ENCODE measurements at places on chromosomes 7 and 10. TPM values are rescaled to one million over a fixed set of nuclear protein-coding genes. Genes with fewer than 3 reads are reported as not detected.

Gene VWDE
- total RNA-seq: 1.5 TPM

Gene TCTN3
- 46.3 TPM for total RNA-seq

Gene MTERF1
- 14.6 TPM for total RNA-seq

Gene AGAP9
- total RNA-seq: 10.3 TPM

Gene PITX3
- not detected for total RNA-seq

Gene AGAP5
- 9.9 TPM for total RNA-seq

Gene OR9A2
- total RNA-seq: not detected

Gene ARMC3
- total RNA-seq: 5.5 TPM

Gene C10orf143
- total RNA-seq: 6.6 TPM

Gene EGR2
- total RNA-seq: 1.6 TPM

Gene CALCR
- total RNA-seq: 5.3 TPM

Gene RASA4B
- 22.5 TPM for total RNA-seq

Gene WAC
- 107 TPM for total RNA-seq

DNA sequence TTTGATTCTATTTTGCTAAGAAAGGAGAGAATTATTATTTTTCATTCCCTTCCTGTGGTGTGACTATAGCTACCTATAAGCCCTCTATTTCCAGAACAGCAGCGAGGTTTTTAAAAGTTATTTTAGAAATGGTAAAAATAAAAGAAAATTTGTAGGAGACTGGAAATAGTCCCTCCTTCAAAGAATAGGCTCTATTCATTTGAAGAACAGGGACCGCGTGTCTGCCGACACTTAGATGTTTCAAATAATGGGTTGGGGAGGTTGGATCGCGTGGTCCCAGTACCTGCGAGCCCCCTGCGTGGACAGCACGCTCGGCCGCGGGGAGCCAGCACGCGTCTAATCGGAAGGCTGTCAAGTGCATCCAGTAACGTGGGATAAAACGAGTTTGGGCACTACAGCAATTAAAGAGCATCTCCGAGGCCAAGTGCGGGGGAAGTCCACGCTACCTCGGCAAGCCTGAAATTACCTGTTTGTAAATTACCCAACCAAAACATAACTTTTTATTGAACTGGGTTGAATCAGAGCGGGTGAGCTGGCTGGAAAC is 1.0 kb downstream of the CACNA2D1 start:
- DNase-seq: peak; percentile 49

DNA sequence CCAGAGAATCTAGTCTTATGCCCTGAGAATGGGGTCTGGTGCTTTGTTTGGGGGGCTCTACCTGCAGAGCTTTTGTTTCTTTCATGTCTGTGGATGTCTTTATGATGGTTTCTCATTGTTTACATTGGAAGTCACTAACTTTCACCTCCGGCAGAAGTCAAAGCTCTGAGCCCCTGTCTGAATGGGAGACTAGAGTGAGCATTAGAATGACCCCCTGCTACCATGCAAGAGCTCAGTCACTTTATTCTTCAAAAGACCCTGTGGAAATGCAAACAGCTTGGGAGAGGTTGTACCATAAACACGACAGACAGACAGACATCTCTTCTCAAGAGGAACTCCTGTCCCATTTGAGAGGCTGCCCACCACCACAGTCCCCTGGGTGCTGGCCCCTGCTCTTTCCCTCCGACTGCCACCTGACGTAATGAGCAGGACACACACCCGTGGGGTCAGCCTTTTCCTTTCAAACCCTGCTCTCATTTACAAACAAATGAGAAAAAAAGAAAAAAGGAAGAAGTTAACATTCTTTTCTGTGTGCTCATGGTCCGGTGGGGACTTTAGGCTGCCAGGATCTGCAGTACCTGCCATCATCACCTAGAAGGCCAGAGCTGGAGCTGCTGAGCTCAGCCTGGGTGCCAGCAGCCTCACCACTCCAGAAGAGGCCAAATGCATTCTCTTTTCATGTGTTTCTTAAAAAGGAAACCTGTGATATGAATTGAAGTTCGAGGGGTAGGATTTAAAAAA is 91.6 kb downstream of the FZD1 start:
- no peak for DNase-seq

DNA sequence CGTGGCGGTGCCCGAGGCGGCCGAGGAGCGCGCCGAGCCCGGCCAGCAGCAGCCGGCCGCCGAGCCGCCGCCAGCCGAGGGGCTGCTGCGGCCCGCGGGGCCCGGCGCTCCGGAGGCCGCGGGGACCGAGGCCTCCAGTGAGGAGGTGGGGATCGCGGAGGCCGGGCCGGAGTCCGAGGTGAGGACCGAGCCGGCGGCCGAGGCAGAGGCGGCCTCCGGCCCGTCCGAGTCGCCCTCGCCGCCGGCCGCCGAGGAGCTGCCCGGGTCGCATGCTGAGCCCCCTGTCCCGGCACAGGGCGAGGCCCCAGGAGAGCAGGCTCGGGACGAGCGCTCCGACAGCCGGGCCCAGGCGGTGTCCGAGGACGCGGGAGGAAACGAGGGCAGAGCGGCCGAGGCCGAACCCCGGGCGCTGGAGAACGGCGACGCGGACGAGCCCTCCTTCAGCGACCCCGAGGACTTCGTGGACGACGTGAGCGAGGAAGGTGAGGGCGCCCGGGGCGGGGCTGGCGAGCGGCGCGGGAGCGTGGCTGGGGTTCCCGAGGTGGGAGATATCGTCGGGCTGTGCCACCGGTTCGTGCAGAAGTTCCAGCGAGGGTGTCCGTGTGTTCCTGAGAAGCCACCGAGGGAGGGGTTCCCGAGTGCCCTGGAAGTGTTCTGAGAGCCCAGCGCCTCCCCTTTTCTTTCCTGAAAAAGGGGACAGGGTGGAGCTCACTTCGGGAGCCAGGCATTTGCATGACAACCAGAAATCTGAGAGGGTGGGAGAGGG is 495 bp downstream of the EIF3B start:
- peak; percentile 23 for DNase-seq

DNA sequence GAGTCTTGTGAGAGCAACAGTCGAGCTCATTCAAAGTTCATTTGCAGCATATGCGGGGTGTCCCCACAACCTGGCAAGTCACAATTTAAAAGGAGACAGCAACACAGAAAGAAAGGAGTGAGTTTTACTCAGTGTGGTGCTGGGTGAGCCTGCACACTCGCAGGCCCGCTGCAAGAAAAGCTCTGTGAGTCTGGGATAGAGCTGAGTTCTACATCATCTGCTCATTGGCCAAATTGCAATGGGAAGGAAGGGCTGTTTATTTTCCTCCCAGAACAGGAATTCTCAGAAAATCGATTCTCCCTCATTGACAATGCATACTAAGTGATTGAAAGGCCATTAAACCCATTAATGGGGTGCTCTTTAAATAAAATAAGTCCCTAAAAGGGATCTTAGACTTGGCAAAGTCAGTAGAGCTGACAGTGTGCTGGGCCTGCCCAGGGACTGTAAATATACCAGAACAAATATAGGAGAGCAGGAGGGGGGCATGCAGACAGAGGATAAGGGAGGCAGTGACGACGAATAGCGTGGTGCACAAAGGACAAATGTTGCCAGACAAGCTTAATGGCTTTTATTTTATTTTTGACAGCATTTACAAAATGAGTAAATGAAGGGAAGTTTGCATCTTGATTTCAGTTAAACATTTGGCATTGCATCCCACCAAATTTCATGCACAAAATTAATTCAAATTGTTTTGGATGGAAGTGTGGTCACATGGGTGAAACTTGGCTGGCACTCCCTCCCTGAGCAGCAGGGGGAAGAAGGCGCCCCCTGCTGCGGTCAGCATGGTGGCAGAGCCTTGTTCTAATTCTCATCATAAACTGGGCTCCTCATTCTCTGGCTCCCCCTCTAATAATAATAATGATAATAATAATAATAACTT is 215.7 kb downstream of the SNX10 start:
- no peak for DNase-seq

DNA sequence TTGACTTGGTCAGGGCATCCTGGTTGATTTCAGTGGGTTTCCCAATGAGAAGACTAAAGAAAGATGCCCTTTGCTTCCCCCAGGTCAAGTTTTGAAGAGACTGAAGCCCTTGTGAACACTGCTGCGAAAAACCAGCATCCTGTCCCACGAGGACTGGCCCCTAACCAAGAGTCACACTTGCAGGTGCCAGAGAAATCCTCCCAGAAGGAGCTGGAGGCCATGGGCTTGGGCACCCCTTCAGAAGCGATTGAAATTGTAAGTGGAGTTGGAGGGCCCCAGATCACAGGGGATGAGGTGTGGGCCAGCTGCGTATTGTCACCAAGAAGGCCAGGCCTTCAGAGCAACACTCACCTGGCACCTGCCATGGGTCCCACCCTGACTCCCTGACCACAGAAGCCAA is 43.3 kb upstream of the BTBD16 start:
- no peak for DNase-seq

DNA sequence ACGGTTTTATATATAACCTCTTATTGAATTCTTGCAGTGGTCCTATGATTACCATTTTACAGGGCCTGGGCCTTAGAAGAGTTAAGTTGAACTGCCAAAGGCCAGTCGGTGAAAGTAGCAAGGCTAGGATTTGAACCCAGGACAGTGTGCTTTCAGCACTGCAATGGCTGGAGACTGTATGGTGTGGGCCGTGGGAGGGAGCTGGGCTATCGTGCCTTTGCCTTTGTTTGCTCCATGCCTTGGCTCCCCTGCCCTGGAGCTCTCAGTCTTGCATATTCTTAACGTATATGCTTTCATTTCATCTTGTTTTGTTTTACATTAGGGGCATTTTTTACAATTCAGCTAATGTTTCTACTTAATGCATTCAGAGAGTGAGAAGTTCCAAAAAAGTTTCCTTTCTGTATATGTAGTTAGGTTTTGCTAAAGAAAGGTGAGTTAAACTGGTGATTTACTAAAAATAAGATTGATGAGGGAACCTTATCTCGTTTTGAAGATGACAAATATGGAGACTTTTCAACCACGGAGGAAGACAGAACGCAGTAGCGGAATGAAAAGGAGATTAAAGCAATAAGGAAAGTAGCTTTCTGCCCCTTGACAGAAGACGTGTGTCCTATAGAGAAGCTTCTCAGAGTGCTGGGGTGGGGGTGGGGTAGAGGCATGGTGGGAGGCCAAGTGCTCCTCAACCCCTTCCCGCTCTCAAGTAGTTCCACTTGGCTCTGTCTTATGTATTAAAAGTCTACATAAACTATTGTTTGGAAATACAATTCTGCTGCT is 82.5 kb downstream of the RTKN2 start:
- no peak for DNase-seq

DNA sequence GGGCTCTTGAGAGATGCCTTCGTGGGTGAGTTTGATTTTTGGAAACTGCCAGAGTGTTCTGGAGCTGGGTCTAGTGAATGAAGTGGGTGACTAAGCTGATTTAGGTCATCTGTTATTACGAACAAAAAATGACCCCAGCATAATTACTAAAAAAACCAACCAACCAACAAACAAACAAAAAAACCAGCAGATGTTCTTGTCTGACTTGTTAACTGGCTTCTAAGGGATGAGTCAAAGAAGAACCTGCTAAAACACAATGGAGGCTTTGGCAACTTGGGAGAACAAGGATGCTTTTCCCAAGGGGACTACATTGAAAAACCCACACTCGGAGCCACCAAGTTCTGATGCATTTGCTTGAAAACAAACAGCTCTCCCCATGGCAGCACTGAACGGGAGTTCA is 11.5 kb downstream of the TACR2 start:
- no peak for DNase-seq

GRCh38 chr10:43944381-43945093 is 295.9 kb upstream of the ZNF32 start:
- DNase-seq: peak; percentile 85

GRCh38 chr10:75150656-75151055 is 39.2 kb downstream of the SAMD8 start:
- DNase-seq: no peak

GRCh38 chr10:60975716-60976115 is 31.7 kb upstream of the RHOBTB1 start:
- no peak for DNase-seq

- no peak for DNase-seq
Observed at GRCh38 chr7:108222236-108222892, 92.2 kb upstream of the LAMB4 start.

GRCh38 chr10:96333101-96333500 is 25.7 kb downstream of the OPALIN start:
- DNase-seq: no peak

DNA sequence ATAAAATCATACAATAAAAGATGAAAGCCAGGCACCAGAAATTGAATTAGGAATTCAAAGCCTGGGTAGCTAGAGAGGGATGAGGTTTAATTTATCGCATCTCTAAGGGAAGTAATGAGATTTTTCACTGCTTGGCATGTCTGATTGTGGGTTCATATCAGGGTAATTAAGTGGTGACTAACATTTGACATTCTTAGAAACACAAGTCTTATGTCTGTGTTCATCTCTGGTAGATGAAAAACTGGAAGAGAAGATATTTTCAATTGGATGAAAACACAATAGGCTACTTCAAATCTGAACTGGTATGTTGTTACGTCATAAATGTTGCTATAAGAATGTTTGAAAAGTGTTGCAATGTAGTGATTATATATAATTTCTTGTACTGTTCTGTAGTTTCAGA is 36.8 kb upstream of the ARMS2 start:
- DNase-seq: no peak

DNA sequence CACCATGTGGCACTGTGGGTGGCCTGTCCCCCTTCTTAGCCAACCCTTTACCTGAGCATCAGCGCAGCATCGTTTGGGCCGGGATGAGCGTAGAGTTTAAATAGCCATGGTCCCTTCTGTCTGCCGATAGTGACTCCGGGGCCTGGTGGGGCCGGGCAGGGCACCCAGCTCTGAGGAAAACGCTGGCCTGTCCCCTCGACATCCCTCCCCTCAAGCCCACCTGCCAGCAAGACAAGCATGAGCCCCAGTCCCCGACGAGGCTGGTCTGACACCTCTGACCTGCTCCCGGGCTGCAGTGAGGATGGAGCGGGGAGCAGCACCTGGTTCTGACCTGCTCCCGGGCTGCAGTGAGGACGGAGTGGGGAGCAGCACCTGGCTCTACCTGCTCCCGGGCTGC is 31.1 kb upstream of the CNPY1 start:
- no peak for DNase-seq

DNA sequence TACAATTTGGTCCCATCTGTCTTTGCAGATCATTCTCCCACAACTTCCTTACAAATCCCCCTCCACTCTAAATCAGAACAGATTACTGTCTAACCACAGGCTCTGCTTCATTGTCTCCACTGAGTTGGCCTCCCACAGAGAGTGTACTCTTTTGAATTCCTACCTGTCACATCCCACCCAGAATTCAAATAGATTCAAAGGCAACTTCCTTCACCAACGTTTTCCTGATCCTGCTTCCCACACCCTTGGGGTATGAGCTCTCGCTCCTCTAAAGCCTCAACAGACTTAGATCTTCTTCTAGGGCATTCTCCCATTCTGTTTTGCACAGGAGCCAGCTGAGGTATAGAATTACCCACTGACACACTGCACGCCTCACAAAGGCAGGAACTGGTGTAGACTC is 197.8 kb upstream of the CDCA7L start:
- DNase-seq: no peak

DNA sequence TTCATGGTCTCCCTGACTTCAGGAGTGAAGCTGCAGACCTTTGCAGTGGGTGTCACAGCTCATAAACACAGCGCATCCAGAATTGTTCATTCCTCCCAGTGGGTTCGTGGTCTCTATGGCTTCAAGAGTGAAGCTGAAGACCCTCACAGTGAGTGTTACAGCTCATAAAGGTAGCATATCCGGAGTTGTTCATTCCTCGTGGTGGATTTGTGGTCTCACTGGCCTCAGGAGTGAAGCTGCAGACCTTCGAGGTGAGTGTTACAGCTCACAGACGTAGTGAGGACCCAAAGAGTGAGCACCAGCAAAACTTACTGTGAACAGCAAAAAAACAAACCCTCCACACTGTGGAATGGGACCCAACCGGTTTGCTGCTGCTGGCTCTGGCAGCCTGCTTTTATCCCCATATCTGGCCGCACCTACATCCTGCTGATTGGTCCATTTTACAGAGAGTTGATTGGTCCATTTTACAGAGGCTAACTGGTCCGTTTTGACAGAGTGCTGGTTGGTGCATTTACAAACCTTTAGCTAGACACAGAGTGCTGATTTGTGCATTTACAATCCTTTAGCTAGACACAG is 308.8 kb downstream of the PTPRN2 start:
- DNase-seq: no peak
